ENCODE measurements at places on chromosomes 16 and 17.

GRCh38 chr17:28999206-28999605, 6.6 kb downstream of the SEZ6 start:
- no peak for DNase-seq

DNA sequence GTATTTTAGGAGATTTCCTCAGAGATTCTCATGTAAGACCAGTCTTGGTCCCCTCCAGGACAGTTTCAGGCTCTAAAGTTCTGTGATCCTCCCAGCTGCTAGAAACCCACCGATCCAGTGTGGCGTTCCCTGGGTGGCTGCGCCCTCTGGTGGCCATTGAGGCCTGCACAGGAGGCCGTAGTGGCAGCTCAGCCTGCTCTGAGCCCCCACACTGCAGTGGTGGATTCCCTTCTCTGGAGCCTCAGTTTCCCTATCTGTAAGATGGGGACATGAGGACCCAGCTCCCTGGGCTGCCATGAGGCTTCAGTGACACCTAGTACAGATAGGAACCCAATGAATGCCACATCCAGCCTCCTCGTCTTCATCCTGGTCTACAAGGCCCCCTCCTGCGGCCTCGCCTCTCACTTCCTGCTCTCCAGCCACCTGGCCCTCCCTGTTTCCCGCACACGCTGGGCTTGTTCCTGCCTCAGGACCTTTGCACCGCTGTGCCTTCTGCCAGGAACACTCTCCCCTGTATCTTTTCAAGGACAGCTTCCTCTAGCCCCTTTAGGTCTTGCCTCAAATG, 16.5 kb downstream of the CCDC102A start:
- peak; percentile 79 for DNase-seq

DNA sequence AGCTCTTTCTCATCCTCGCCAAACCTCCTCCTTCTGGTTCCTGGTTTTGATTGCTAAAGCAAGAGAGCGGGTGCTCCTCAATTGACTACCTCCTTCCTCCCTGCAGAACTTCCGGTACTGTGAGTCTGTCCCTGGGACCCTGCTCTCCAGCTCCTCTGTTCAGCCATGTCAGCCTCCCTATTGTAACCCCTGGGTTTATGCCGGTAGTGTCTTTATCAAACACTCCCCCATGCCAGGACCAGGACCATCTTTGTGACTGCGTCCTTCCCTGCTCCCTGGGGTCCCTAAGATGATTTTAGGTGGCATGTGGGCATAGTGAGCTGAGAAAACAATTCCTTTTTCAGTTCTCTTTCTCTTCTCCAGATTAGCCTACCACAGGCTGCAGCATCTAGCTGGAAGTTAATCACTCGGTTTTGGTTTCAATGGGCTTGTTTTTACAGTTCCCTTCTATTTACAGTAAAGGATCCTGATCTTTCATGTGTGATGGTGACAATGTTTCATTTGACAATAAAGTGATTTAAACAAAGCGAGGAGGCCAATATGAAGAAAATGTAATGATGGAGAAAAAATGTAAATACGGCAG, 27.7 kb upstream of the IL21R start:
- no peak for DNase-seq

GRCh38 chr17:10635290-10635689, 21.8 kb downstream of the MYH3 start:
- DNase-seq = no peak

DNA sequence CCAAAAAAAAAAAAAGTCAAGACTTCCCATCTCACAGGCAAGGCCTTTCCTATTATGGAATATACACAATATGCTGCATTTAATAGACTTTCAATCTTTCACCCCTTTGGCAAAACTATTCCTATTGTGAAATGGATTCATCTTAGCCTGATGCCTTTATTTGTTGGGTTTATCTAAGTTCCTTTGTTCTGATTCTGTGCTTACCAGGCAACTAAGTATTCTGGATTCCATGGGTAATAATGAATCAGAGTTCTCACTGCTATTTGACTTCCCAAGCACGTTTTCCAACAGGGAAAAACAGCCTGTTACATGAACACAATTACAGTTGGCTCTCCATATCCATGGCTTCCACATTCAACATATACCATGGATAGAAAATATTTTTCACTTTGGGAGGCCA, 135.5 kb downstream of the MYO1D start:
- DNase-seq = no peak

- DNase-seq = no peak
These were observed 17.0 kb downstream of the CRYM start for GRCh38 chr16:21260870-21261791.

DNA sequence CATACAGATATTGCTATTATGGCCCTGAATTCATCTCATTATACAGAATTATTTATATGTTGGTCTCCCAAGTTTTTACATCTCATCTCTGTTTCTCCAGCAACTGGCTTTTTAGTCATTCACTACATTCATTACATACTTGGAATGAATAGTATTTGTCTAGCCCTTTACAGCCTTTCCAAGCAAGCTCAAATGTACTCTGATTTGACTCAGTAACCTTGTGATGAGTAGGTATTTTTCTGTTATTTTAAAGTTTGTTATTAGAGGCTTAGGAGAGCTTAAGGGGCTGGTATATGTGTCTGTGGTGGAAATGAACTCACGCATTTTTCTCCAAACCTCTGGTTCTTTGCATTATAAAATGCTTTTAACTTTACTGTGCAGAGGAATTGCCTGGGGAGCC, 224.7 kb downstream of the SNX29 start:
- no peak for DNase-seq

GRCh38 chr17:28946239-28946638, 5.1 kb downstream of the PHF12 start:
- no peak for DNase-seq

Measured in CD4-positive, alpha-beta T cell treated with Interleukin-6 at 100 ng/mL for 8 hours (primary cell).